Muscle of leg (tissue), 16 donors: ENCODE measurements at places on chromosomes 3 and 15.
A peak's percentile ranks its signal among the peaks of the same experiment; 100 is the strongest.

GRCh38 chr15:42819786-42820185, 82.9 kb upstream of the CDAN1 start:
- DNase-seq, result no peak
- H3K27ac ChIP-seq, result no peak overlapping the region
- no peaks in the 10 kb centered on the region for H3K4me1 ChIP-seq
- peaks cover 5% of the 10 kb centered on the region for H3K36me3 ChIP-seq

DNA sequence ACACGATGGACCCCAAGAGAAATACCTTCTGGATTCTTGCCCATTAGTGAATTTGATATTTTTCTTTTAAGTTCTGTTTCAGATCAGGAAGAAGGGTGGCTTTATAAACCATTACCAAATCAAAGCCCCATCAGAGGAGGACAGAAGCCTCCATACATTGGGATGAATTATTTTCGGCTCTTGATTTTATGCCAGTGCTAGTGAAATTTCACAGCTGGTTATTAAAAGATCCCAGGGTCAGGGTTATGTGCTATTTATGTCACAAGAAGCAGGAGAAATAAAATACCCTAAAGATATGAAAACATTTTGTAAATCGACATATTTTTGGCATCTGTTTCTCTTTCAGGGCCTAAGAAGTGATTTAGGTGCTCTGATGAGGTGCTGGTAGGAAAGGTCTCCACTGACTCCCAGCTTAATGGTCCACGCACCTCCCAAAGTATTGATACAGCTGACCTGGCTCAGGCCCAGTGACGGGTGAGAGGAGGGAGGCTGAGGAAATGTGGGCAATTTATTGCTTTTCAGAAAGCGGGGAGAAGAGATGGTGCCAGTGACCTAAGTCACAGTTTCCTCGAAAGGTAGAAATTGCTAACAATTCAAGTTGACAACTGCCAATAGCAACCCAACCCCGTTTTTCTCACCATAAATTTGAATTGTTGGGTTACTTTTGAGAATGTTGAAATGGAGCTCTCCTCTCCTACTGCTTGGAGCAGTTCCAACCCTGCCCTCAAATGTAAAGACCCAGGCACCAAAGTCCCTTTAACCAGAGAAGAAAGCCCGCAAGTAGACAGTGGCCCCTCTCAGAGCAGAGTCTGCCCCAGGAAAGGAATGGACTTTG, 315.6 kb upstream of the NR2E3 start:
- no peak overlapping the region for H3K27ac ChIP-seq
- no peak overlapping the region for H3K4me3 ChIP-seq
- no peaks in the 10 kb centered on the region for H3K36me3 ChIP-seq
- peaks cover 11% of the 10 kb centered on the region for H3K4me1 ChIP-seq
- no peak for DNase-seq

- no peaks in the 10 kb centered on the region for H3K36me3 ChIP-seq
- no peak for DNase-seq
- H3K4me3 ChIP-seq, result no peak overlapping the region
- H3K4me1 ChIP-seq, result peaks cover 2% of the 10 kb centered on the region
Observed at GRCh38 chr15:98433856-98434255, 214.5 kb upstream of the IGF1R start.

DNA sequence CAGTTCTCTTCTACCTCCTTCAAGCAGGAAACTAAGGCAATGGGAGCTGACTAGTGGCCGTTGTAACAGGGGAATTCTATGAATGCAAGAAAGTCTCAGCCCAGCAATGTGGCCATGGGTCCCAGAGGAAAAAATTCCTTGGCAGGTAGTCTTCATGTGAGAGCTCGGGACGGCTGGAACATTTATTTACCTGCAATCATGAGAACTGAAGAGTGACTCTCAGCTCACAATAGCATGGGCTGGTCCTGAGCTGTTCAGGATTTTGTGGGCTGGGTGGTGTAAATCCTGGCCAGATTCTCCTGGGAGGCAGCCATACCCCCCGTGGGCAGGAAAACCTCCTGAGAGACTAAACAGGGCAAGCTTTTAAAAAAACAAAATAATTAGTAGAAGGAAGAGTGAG, 330.3 kb upstream of the CTNNB1 start:
- DNase-seq, result no peak
- no peak overlapping the region for H3K27ac ChIP-seq
- H3K27me3 ChIP-seq, result no peaks in the 10 kb centered on the region
- no peaks in the 10 kb centered on the region for H3K36me3 ChIP-seq

DNA sequence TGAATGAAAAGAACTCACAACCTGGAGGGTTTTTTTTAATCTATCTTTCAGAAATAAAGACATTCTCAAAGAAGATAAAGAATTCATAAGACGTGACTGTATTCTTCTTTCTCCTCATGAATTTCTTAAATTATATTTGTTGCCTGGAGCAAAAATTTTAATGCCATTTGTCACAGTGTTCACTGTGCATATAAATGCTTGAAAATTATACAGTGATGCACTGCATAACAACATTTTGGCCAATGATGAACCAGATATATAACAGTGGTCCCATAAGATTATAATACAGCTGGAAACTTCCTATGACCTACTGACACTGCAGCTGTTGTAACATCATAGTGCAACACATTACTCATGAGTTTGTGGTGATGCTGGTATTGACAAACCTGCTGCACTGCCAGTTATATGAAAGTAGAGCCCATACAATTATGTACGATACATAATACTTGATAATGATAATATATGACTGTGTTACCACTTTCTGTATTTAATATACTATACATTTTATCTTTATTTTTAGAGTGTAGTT, 67.3 kb downstream of the P2RY1 start:
- no peaks in the 10 kb centered on the region for H3K4me1 ChIP-seq
- H3K36me3 ChIP-seq, result no peaks in the 10 kb centered on the region
- no peak overlapping the region for H3K27ac ChIP-seq
- no peak overlapping the region for H3K4me3 ChIP-seq
- DNase-seq, result peak; percentile 40

GRCh38 chr3:38224357-38224756, 41.3 kb upstream of the SLC22A13 start:
- no peaks in the 10 kb centered on the region for H3K4me1 ChIP-seq
- no peaks in the 10 kb centered on the region for H3K27me3 ChIP-seq
- no peak overlapping the region for H3K4me3 ChIP-seq

GRCh38 chr3:108861401-108861800, 38.8 kb downstream of the TRAT1 start:
- H3K36me3 ChIP-seq, result no peaks in the 10 kb centered on the region
- H3K4me3 ChIP-seq, result no peak overlapping the region

- H3K4me3 ChIP-seq, result no peak overlapping the region
- DNase-seq, result peak; percentile 34
- no peaks in the 10 kb centered on the region for H3K27me3 ChIP-seq
- no peak overlapping the region for H3K27ac ChIP-seq
Observed at GRCh38 chr15:28933710-28934445, 48.1 kb downstream of the APBA2 start.

- no peaks in the 10 kb centered on the region for H3K4me1 ChIP-seq
- no peak for DNase-seq
- H3K27ac ChIP-seq, result no peak overlapping the region
- H3K27me3 ChIP-seq, result peaks cover 70% of the 10 kb centered on the region
- no peaks in the 10 kb centered on the region for H3K36me3 ChIP-seq
- H3K4me3 ChIP-seq, result no peak overlapping the region
Observed at GRCh38 chr3:14605067-14605466, 46.5 kb upstream of the CCDC174 start.

- no peaks in the 10 kb centered on the region for H3K27me3 ChIP-seq
- H3K27ac ChIP-seq, result no peak overlapping the region
- peak; percentile 3 for DNase-seq
- H3K4me1 ChIP-seq, result no peaks in the 10 kb centered on the region
- no peak overlapping the region for H3K4me3 ChIP-seq
Observed at GRCh38 chr3:39639344-39640236, 169.8 kb upstream of the MYRIP start.

DNA sequence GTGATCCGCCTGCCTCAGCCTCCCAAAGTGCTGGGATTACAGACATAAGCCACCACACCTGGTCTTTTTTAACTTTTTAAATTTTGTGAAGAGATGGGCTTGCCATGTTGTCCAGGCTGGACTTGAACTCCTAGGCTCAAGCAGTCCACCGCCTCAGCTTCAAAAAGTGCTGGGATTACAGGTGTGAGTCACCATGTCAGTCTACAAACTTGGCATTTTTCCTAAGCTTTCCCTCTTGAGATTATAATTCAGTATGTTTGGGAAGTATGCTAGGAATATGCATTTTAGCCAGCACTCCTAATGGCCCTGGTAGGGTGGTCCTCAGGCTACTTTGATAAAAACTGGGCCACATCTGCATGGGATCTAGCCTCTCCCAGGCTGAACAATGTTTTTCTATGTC, 4.4 kb downstream of the WDR73 start:
- no peak overlapping the region for H3K4me3 ChIP-seq
- peaks cover 11% of the 10 kb centered on the region for H3K4me1 ChIP-seq
- no peaks in the 10 kb centered on the region for H3K27me3 ChIP-seq

- peak; percentile 76 for DNase-seq
- H3K4me3 ChIP-seq, result peak overlapping the region; percentile 66
- no peaks in the 10 kb centered on the region for H3K36me3 ChIP-seq
Observed at GRCh38 chr3:197749315-197749600, 425 bp upstream of the FYTTD1 start.

DNA sequence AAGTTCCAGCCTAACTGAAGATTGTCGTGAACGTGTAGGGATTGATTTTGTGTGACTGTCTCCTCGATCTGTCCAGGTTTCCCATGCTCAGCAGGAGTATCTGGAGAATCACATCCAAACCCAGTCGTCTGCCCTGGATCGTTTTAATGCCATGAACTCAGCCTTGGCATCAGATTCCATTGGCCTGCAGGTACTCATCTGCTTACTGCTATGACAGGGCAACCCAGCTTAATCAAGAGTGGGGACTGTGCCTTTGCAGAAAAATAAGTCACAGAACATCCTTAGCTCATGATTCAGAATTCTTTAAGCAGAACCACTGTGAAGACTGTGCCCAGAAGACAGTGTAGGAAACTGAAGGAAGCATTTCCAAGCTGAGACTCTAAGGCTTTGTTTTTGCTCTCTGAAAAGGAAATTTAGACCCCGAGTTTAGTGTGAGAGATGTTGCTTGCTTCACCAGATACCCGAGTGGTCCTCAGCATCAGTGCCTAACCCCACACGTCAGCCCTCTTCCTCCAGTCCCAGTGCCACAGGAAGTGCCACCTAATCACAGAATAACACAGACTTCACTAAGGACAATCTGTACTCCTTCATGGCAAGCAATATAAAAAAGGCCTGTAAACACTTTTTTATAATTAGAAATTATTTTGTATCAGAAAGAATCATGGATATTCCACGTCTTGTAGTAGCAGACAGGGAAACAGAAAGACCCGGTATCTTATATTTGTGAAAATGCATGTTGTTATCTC, 34.2 kb downstream of the MYZAP start:
- H3K4me1 ChIP-seq, result peaks cover 4% of the 10 kb centered on the region
- H3K27me3 ChIP-seq, result no peaks in the 10 kb centered on the region
- no peak for DNase-seq
- no peak overlapping the region for H3K27ac ChIP-seq
- H3K36me3 ChIP-seq, result no peaks in the 10 kb centered on the region

DNA sequence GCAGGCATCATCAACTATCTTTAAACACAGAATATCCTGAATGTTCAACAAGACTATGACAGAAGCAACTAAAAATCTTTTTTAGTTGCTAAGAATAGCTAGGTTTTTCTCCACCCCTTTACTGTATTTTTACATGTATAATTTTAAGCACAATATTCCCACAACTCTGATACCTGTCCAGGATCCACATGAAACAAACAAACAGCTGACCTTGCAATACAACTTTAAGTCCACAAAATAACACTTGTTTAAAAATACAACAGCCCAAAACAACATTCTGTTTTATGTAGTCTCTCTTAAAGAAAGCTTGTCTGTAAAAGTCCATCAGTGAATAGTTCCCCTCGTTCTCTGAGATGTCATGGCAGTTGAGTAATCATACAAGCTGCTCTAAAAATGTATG, 41.1 kb downstream of the IFT57 start:
- no peaks in the 10 kb centered on the region for H3K36me3 ChIP-seq
- no peak for DNase-seq
- no peaks in the 10 kb centered on the region for H3K4me1 ChIP-seq
- no peak overlapping the region for H3K27ac ChIP-seq
- H3K4me3 ChIP-seq, result no peak overlapping the region

DNA sequence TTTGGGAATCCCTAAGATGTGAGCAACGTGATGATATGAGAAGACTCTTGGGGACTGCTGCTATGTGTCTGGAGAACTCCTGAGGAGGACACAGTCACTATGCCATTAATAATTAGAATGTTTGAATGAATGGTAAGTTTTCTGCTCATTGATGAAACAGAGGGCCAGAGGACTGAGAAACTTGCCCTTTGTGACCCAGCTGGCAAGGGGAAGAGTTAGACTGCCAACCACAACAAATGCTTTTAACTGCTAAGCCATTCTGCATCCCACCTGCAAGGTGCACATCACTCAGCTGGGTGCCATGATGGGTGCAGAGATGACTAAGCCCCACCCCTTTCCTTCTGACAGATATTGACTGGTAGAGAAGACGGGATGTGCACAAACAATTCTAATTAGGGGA, 249.6 kb downstream of the THRB start:
- peaks cover 16% of the 10 kb centered on the region for H3K4me1 ChIP-seq
- H3K27ac ChIP-seq, result no peak overlapping the region
- no peak overlapping the region for H3K4me3 ChIP-seq

DNA sequence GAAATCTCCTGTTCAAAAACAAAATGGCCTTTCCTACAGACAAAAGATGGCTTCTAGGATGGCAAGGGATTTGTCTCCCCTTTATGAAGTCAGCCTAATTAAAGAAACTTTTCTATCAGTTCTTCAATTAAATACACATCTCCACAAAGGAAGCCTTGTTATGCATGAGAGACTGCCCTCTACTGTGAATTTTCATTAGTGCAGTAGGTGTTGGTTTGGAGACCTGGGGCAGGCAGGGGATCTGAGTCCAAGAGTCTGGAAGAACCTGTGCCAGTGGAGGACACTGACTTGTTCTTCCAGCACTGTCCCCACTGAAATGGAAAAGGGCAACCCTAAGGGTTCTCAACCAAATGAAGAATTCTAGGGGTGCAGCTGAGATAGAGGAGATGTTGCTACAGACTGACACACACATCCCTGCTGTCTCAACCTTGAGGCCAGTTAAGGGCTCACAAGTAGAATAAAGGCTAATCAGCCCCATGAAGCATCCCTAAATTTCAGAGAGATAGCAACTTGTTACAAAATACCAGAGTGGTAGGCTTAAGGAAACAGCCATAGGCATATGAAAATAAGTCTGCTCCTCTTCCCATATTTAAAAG, 174.0 kb upstream of the PRICKLE2 start:
- DNase-seq, result peak; percentile 81
- H3K4me3 ChIP-seq, result no peak overlapping the region
- H3K4me1 ChIP-seq, result peaks cover 7% of the 10 kb centered on the region
- no peak overlapping the region for H3K27ac ChIP-seq

DNA sequence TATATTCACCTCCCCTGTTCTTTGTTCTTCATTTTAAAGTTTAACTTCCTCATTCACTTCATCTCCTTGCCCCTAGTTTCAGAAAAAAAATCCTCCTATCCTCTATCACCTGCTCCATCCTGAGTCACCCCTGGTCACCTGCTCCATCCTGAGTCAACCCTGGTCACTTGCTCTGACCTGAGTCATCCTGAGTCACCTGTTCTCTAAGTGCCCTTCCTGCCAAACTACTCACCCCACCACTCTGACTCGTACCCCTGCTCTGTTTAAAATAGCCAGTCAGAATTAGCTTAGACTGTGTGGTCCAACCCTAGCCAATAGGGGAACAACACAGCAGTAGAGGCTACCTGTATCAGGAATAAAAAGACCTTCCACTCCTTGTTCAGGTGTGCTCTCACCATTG, 716.9 kb downstream of the ZBBX start:
- H3K27me3 ChIP-seq, result no peaks in the 10 kb centered on the region
- no peaks in the 10 kb centered on the region for H3K36me3 ChIP-seq
- H3K4me1 ChIP-seq, result no peaks in the 10 kb centered on the region

- no peak for DNase-seq
- peaks cover 7% of the 10 kb centered on the region for H3K36me3 ChIP-seq
- H3K27ac ChIP-seq, result no peak overlapping the region
- no peaks in the 10 kb centered on the region for H3K4me1 ChIP-seq
- H3K4me3 ChIP-seq, result no peak overlapping the region
Observed at GRCh38 chr3:52809662-52810377, 15.2 kb downstream of the ITIH3 start.
